OCI-LY7 (cell line): ENCODE measurements at places on chromosomes 1 and 21.

DNA sequence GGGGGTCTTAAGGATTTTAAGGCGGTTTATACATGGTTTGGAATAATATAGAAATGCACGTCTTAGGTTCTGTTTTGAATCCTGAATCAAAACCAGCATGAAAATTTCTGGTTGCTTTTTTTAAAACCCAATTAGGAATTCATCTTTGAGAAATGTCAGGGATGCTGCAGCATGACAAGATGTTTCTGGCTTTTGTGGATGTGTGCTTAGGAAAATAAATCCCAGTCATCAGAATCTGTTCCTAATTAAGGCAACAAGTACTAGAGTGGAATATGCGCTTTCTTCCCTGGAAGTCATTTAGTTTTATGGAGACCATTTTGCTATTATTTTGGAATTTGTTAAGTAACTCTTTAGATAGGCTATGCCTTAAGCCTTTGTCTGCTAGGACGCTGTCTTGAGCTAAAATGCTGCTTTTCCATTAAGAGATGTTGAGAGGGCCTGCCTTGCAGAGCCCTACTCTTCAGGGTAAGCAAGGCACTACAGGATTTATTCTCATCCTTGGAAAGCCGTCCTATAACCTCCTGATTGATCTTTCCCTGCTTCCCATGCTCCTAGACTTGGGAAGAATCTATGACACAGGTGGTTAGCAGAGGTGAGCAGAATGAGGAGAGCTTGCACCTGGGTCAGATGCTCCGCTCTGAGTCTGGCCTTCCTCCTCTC is 332.8 kb downstream of the DISC1 start:
- no peak for DNase-seq

- no peak for DNase-seq
Observed at GRCh38 chr1:90850181-90850897, 133.2 kb upstream of the BARHL2 start.

GRCh38 chr1:181044449-181044966 is 10.7 kb downstream of the MR1 start:
- no peak for DNase-seq

DNA sequence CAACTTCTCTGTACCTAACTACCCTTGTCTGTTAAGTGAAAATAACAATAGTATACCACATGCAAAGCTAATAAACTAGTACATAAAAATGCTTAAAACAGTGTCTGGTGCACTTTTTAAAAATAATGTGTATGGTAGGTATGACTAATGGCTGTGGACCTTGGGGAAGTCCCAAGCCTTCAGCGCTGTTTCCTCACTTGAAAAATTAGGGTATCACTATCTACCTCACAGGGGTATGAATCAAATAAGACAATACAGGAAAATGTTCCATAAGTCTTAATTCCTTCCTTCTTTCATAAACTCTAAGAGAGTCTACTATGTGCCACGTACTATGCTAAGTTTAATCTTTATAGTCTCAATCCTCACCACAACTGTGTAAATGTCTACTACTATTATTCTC is 32.0 kb downstream of the EGLN1 start:
- DNase-seq = no peak

DNA sequence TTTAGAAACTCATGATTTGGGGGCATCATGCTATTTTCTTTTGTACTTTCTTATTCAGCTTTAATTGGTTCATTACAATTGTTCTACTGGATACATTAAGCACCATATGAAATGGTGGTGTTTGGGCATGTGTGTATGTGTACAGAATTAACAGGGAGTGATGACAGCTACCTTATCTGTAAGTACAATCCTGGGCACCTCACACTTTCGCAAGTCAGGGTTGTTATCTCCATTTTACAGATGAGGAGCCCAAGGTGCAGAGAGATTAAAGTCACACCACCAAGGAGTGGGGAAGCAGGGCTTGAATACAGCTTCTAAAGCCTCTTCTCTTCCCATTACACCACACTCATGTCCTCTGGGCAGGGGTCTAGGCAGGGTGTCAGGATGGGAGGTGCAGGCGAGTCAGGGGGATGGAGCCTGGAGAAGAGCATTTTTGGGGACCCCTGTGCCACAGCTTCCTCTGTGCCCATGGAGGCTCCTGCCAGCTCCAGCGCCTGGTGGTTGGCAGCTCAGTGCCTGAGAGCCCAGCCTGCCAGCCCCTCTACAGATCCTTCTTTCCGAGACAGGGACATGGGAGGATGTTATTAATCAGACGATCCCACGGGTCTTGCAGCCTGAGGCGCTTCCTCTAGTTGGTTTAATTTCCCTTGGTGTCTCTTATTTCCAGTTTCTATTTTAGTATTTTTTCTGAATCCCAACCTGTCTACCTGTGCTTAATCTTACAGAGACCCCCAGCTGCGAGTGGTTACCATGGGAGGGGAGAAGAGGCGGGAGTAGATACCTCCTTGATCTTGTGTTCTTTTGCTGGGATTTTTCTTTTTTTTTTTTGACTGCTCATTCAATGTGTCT is 126.2 kb upstream of the CD34 start:
- DNase-seq = no peak

- no peak for DNase-seq
Observed at GRCh38 chr1:47797575-47797974, 199.6 kb downstream of the TRABD2B start.

DNA sequence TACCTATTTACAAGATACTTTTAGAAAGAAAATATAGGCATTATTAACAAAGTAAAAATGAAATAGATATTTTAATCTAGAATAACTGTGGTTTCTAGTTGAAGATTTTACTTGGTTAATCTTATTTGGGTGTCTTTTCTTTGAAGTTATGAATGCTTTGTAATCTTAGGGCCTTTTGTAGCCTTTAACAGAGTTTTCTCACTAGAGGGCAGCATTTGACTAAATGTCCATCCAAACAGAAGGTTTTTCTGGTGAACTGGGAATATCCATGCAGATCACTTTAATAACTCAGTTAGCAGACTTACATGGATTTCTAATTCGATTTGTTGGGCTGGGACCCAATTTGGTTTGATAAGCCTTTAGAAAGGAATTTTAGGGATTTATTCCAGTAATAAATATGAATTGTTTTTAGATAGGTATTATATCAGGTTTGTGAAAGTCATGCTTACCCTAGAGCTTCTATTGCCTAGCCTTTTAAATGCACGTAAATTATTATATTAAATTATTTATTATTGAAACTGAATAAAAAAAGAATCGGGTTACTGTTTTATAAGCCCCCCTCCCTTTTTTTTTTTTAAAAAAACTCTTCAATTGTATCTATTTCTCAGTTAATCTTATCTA is 119.7 kb downstream of the ZNF326 start:
- peak; percentile 51 for DNase-seq

GRCh38 chr1:187836557-187836956 is 1007.8 kb downstream of the PLA2G4A start:
- DNase-seq = no peak

DNA sequence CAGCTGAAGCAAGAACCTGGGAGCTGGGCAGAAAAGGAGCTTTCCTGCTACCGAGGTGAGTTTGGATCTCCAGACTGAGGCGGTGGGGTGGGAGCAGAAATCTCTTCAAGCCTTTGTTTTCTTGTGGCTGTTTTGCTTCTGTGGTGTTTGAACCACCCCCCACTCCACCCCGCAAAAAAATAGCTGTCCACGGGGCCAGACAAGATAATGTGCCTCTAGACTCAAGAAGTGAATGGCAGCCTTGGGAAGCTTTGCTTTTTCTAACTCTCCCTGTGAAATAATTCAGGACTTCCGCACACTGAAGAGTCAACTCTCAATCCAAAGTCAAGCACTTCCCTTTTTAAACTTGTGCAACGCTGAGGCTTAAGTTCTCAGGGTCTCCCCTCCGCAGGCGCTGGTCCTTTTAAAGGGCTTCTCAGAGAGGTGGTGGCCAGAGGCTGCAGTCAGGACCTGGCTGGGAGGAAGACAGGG is 159.6 kb upstream of the COA6 start:
- DNase-seq = no peak

GRCh38 chr1:8373581-8374241 is 55.8 kb downstream of the SLC45A1 start:
- no peak for DNase-seq

DNA sequence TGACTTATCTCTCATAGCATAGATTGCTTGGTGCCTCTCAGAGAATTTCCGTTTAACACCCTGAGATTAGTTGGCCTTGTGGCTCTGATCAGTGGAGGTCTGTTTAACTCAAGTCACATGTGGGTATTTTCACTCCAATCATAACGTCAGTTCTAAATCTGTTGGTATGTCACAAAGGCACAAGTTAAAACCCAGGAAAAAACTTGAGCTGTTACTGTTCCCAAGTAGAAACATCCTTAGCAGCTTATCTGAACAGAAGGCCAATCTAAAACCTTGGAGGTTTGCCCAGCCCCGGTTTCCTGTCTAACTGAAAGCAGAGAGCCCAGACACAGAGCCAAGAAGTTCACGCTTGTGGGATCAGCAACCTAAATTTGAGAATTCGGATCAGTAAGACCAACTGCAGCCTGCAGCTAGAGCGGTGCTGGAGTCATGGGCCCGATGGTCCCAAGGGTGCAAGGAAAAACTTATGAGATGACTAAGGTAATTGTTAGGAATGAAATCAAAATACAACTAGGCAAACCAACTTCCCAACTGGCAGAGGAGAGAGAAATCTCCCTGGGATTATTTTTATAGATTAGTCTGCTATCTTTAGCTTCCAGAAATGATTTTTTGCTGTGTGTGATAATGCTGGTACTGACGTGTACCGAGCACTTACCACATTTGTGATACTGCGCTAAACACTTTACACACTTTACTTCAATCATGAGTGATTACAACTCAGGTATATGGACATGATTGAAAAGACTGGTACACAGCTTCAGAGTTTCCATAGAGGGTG is 90.2 kb upstream of the C1orf21 start:
- DNase-seq = no peak

DNA sequence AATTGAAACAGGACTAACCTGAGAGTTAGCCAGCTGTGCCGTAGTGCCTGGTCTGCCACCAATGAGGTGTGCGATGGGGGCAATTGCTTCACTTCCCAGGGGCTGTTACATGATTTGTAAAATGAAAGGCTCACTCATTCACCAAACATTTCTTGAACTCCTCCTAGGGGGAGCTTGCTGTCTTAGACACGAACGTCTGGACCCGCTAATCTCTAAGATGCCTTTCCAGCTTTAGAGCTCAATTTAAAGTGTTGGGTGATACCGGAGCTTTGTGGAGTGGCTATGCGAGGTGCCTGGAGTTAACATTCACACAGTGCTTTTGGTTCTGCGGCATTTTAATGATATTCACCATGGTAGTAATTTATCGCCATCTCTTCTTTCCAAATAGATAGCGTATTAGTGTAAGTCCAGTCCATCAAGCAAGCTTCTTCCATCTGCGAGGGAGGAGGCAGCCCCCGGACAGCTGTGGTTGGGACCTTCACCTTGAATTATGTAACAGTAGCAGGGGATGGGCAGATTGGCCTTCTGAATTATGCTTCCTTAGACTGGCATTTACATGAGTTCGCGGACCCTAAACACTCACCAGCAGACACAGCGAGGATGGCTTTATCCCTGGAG is 179.9 kb downstream of the ADSS2 start:
- DNase-seq = no peak

DNA sequence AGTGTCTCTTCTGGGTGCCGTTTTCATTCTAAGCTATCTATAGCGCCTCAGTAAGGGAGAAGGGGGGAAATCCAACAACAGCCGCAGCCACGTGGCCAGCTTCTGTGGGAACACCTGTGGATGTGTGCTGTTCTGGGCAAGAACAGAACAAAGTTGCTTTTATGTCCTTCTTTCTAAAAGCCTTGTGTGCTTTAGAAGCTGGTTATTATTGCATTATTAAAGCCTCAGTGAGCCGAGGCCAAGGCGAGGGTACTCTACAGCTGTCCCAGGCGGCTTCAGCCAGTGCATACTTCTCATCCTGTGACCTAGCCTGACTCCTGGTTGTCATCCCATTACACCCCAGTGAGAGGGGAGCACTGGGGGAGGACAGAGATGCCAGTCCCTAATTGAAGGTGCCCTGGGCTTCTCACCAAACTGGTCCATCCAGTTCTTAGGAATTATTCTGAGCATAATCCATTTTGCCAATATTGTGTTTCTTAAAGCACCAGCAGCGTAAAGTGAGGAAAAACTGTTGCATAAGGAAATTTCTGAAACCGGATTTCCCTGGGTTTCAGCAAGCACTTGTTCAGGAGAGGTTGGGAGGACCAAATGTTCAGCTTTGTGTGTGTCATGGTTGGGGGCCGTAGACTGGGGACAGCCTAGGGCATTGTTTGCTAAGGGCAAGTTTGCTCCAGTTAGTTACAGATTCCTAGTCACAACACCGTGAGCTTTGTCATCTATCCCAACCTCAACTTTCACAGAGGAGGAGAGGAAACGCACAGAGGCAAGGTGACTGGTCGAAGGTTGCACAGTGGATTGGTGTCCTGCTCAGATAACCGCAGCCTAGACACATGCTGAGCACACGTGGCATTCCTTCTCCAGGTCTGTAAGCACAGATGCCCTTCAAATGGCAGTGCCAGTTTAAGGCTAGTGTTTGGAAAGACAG is 61.0 kb upstream of the ATP1A1 start:
- no peak for DNase-seq

GRCh38 chr1:21392587-21393263 is 47.2 kb upstream of the NBPF3 start:
- DNase-seq = no peak

DNA sequence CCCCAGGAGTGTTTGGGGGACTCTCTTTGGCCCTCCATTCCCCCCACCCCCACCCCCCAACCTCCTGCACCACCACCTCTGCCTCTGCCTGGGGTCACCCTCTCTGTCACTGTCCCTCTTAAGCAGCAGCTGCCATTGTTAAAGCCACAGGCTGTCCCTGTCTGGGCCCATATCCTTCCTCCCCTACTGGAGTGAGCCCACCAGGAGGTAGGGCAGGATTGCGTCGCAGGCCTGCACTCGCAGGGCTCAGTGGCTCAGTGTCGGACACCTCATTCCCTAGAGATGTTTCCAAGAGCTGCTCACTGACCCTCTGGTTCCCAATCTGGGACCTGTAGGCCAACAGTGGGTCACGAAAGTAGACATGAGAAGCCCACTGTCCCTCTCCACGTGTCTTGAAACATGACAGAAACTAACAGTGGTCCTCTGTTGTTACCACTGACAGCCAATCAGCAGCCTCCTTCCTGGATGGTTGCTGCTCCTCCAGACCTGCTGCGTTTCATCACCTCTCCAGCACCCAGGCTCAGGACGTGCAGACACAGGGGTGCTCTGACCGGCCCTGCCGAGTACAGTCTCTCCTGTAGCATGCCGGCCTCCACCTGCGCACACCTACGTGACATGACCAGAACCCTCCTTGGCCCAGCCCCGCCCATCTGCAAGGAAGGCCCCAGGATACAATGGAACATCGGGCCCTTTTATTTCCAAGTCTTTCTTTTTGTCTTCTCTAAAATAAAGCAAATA is 7.7 kb downstream of the PRDM15 start:
- peak; percentile 56 for DNase-seq

DNA sequence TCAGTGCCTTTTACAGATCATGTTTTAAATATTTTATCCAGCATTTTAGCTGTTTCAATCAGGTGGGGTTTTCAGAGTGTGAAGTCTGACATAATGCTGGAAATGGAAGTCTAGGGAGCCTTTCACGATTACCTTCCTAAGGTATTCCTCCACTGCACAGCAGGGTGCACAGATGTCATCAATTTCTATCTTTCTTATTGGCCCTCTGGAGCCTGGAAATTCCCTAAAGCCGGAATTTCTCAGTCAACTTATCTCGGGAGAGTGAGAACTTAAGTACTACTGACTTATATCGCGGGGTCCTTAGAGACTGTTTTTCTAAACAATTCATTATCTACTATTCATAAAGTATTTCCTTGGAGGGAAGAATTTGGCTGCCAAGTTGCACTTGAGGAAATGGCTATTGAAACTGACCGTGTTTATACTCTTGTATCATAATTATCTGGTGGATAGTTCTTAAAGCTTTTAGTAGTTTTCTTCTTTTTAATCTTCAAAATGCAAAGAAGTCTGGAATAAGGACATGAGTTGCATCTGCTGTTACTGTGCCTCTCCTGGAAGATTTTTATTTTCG is 311.8 kb upstream of the B3GALT2 start:
- DNase-seq = no peak

GRCh38 chr1:203544978-203545816 is 51.2 kb downstream of the OPTC start:
- no peak for DNase-seq
